Lung microvascular endothelial cell (primary cell): ENCODE measurements at places on chromosomes 12 and 14.

DNA sequence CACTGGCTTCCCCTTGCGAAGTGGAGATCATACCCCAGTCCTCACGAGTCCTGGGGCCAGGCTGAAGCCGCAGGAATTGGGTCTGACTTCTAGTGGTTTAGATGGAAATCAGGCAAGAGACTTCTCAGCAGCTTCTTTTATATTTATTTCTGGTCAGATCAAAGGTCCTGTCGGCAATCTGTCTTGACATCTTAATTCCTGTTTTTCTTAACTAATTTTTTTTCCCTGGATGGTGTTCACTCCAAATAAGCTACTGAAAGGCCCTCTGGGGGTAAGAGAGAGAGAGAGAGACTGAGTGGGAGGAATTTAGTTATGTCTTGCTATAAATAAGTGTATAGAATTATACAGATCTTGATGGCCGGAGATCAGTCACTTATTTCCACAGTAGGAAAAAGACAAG, 698.7 kb upstream of the TBX3 start:
- DNase-seq: no peak

- DNase-seq: no peak
These were observed 25.6 kb downstream of the MNAT1 start for GRCh38 chr14:60760209-60760608.

- DNase-seq: no peak
These were observed 159.8 kb downstream of the KITLG start for GRCh38 chr12:88420457-88420856.

GRCh38 chr12:106712768-106713167, 61.7 kb upstream of the RIC8B start:
- no peak for DNase-seq

GRCh38 chr14:41699486-41699885, 92.8 kb downstream of the LRFN5 start:
- DNase-seq: no peak

DNA sequence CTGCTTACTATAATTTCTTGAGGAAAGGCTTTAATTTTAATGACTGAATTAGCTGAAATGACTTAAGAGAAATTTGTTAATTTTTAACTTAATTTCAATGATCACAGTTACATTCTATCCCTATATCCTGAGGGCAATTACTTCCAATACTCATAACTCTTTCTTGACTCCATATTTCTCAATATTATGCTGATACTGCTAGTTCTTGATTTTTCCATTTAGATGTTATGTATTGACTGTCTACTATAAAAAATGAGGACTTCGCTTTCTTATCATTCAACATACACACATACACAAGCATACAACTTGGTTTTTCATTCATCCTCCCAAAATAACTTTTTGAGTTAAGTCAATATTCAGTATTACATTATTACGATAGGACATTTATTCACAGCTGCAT, 176.2 kb downstream of the PHLDA1 start:
- DNase-seq: no peak

GRCh38 chr12:70334742-70335141, 31.3 kb upstream of the KCNMB4 start:
- no peak for DNase-seq

GRCh38 chr14:104891121-104891551, 26.1 kb downstream of the CEP170B start:
- DNase-seq: no peak

DNA sequence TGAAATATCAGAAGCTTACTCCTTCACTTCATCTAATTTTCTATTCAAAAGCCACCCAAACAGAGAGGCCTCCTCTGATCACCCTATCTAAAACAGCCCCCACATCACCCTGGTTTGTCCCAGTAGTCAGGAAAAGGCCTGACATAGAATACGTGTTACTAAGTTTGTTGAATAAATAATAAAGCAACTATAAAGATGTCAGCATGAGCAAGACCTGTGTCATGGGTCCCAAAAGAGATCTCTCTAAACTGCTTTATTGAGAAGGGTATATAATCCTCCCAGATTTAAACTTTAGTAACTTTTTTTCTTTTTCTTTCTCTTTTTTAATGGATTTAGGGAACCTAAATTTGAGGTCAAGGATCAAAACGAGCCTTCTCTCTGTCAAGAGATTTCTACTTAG, 27.4 kb upstream of the C12orf50 start:
- no peak for DNase-seq

DNA sequence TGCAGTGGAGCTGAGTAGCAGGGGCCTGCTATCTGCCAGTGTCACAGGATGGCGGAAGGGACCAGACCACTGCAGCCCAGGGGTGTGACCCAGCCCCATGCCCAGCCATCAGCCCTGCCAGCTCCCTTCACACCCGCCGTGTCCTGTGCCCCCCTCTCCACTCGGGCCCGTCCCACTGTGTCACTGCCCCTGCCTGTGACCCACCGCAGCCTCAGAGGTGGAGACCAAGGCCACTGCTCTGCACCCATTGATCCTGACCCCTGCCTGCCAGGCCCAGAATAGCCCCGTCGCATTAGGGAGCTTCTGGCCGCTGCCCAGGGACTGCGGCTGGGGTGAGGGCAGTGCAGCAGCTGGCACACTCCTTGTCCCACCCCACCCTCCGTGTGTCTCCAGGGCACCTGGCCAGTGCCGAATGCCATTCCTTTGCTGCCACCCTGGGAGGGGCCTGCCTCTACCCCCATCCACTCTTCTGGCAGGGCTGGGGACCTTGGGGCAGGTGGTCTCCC, 2.1 kb upstream of the CRIP2 start:
- no peak for DNase-seq

- no peak for DNase-seq
These were observed 111.0 kb downstream of the TRAFD1 start for GRCh38 chr12:112236386-112236785.

DNA sequence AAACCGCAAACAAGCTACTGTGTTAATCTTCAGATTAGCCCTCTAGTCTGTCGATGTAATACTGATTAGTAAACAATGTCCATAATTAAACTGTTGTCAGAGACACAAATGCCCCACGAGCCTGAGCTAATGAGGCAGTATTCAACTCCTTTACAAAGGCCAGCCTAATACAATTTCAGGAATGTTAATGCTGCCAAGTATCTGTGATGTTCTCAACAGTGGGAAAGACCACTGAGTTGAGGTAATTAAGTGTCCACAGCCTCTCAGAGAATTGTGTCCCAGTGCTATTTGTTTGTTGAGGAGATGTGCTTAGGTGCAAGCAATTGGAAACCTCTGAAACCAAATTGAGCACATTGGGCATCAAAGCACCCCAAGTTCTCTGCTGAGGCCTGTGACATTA, 139.4 kb upstream of the CDKN3 start:
- no peak for DNase-seq

- DNase-seq: peak; percentile 60
These were observed 117.5 kb downstream of the DYRK2 start for GRCh38 chr12:67765776-67766766.

- no peak for DNase-seq
These were observed 1454.0 kb upstream of the SEL1L start for GRCh38 chr14:82987502-82988124.

- DNase-seq: no peak
These were observed 3.8 kb downstream of the POMT2 start for GRCh38 chr14:77316872-77317301.

DNA sequence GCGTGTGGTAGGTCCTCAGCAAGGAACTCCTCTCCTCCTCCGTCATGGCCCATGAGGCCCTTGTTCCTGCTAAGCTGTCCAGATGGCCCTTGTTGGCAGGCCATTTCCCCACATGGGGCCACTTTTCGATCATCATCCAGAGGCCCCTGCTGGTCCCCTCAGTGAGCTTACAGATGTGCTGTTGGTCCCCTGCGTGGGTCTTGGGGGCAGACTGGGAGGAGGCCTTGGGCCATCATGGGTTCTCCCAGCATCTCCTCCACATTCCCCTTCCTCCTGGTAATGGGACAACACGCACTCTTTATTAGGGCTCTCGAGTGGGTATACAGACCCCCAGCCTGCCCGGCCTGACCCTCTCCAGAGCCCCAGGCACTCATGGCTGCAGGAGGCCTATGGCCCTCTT, 114.7 kb downstream of the BEGAIN start:
- no peak for DNase-seq

DNA sequence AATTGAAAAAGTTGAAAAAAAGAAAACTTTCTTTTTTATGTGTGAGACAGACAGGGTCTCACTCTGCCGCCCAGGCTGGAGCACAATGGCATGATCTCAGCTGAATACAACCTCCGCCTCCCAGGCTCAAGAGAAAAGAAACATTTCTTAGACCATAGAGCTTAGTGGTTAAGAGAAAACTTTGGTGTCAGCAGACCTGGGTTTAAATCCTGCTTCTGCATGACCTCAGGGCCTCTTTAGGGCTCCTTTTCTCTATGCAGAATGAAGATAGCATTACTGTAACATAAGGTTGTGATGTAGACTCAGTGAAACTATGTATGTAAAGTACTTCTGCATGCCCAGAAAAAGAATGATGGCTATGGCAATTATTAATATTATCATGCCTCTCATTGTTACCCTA, 104.7 kb upstream of the NUDT4 start:
- DNase-seq: no peak

DNA sequence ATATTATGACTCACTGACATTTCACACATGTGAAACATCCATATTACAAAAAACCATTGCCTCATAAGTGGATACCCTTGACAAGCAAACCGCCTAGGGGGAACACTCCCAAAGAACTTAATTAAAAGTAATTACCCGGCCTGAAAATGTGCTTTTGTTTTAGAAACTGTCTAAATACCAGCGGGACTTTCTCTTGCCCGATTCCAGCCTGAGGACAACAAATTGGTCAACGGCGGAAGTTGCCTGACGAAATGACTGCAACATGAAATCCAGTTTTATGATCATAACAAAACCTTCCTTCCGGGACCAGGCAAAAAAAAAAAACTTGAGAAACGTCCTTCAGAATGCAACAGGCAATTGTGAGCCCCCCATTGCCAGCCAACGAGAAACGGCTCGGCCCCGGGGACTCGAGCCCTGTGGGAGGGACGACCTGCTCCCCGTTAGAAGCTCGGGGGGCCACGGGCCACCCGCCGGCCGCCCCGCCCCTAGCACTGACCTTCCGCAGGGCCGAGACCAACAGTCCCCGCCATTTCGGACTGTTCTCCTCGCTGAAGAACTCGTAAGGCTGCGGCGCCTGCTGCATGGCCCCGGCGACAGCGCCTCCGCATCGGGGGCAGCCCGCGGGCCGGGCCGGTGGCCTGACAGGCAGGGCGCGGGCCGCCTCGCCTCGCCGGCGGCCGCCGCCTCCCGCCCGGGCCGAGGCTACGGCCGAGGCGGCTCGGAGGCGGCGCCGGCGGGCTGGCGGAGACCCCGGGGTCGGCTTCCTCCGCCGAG, 490 bp downstream of the SOS2 start:
- DNase-seq: peak; percentile 80

GRCh38 chr12:102326982-102327381, 129.3 kb upstream of the PMCH start:
- peak; percentile 4 for DNase-seq

DNA sequence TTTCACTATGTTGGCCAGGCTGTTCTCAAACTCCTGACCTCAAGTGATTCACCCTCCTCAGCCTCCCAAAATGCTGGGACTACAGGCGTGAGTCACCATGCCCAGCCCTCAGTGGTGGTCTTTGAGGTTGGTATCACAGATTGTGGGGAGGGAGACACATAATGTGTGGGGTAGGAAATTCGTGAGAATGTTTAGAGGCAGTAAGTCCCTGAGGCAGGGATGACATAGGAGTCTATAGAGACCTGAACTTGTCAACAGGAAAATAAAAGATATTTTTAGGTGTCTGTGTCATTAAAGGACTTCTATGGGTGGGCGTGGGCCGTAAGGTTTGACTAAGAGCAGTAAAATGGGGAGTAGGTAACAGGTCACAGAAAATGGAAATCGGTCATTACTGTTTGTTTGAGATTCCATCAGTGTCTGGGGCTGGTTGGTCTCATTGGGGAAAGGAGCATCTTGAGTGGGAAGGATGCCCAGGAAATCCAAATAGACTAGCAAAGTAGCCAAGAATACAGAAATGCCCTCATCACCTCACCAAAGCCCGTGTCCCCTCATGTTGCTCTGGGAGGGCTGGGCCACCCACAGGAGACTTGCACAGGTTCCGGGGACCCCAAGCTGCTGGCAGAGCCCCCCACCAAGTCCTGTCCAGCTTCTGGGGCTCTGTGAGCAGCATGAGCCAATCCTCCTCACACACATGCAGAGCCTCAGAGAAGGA, 63.6 kb upstream of the BCL2L14 start:
- DNase-seq: no peak

DNA sequence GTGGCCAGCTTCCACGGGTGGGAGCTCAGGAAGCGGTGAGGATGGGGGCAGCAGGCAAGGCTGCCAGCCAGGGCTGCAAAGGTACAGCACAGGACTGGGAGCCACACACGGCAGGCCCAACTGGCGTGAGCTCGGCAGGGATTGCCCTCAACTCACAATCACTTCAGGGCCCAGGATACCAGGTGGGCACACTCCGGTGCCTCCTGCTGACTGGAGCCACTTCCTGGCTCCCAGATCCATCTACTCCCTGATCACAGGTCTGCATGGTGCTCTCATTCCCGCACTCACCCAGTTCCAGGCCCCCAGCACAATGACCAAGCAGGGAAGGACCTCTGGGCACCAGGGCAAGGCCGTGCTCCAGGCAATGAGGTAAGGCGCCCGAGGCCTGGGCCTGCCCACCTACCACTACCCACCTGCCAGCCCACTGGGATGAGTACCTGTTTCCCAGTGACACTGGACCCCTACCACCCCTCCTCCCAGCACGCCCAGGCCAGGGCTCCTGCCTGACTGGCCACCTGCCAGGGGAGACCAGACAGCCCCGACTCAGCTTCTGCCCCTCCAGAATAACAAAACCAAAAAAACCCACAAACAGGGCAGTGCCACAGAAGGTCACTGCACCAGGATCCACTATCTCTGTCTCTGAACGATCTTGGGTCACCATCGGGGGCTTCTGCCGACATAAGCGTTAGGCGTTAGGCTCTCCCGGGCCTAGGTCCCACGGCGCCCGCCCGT, 1.8 kb downstream of the JAG2 start:
- no peak for DNase-seq

DNA sequence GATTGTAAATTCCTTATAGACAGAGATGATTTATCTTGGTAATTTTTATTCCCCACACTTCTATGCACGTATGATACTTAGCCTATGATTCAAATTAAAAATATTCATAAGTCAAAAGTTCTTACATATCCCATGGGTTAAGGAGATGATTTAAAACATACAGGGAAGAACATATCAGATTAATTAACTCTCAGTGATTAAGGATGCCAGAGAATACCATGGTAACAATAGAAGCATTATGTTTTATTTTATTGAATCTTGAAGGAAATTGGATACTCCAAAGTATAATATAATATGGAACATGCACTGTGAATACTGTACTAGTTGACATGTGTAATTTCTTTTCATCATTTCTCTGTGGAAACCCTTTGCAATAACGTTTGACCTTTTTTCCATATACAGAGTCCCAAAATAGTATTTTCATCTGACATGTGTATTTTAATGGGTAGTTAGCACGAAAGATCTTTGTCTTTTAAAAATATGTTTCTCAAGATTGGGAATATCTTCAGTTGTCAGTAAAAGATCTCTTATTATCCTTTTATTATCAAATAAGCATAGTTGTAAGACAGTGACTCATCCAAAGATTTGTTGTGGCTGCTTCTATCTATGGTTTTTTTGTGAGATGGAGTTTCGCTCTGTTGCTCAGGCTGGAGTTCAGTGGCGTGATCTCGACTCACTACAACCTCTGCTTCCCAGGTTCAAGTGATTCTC, 166.7 kb downstream of the RAD51B start:
- no peak for DNase-seq
